ENCODE measurements at places on chromosomes 3 and 15.

GRCh38 chr3:141863491-141863890 is 13.0 kb upstream of the ATP1B3 start:
- DNase-seq, result no peak

GRCh38 chr3:28244491-28244890 is 3.1 kb downstream of the CMC1 start:
- no peak for DNase-seq

DNA sequence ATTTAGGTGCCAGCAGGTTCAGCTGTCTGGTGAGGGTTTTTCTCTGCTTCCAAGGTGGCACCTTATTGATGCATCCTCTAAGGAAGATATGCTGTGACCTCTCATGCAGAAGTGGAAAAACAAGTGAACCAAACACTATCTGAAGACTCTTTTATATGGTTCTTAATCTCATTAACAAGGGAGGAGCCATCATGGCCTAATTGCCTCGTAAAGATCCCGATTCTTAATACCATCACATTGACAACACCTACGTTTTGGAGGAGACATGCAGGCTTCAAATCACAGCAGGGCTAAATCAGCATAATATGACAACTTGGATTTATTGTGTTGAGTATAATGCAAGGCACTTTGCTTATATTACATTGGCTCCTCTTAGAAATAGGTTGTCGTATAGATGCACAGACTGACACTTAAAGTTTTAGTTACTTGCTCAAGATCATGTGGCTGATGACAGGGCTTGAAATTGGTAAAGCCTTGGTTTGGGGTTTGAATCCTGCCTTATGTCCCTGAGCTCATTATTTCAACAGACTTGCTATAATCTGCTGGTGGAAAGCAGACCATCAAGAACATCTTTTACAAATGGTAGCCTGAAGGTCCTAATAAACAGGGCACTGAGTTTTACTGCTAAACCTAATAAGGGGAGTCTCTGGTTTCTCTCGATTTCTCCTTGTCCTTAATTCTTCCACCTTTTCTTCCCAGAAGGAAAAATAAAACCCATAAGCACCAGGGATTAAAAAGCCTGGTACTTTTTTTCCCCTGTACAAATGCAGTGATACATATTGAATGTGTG is 88.2 kb downstream of the PTPRG start:
- no peak for DNase-seq

GRCh38 chr3:153162513-153163392 is 727 bp downstream of the RAP2B start:
- DNase-seq, result no peak

DNA sequence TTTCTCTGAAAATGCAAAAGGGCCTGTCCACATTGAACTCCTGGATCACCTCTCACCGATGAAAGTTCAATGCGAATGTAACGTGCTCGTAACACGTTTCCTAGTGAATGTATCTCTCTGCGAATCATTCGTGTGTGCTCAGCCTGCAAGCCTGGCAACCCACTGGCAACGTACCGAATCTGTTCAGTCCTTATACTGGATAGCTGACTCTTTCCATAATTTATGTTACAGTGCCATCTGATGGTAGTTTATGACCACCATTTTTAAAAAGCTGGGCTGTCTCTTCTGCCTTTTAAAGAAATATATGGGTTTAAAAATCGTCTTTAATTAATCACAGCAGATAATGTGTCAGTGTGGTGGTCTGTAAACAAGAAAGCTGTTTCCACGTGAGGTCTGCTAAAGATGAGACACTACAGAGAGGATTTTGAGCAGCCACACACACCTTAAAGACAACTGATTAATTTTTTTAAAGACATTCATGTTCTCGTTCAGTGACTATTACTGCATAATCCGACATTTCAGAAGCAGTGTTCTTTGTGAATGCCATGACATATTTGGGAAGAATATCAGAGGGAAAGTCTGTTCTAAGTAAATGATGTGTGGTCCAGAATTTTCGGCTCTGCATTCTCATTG is 69.4 kb upstream of the FOXP1 start:
- peak; percentile 21 for DNase-seq

DNA sequence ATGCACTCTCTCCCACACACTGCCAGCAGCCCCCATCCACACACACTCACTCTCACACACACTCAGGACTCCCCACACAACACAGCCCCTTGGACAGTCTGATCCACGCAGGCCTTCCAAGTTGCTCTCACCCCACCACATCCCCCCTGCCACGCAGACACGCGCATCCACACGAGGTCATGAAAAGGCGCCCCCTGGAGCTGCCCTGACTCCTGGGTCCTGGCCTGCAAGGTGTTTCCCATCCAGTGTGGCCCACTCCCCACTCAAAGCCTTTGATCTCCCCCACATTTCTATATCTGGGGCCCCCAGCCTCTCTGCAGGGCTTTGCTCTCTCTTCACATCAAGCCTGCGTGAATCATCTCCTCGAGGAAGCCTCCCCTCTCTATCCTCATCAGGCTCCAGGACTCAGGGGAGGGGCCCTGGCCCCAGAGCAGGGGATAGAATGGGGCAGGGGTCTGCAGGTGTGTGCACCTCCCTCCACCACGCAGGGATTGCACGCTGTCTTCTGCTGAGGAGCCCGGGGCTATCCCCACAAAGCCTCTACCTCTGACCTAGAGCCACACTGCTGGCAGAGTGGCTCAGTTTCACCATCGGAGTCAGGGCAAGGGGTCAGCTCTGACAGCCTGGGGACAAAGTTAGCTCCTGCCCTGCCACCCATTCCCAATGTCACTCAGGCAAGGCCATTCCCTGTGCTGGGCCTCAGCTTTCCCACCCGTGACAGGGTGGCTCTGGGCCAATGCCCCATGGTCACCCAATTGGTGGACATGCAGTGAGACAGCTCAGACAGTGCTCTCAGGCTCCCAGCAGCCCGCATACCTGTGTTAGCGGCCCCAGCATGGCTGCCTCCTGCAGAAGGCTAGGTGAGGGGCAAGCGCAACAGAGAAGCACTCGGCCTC is 6.4 kb downstream of the MYL3 start:
- DNase-seq, result no peak

GRCh38 chr3:151225040-151225975 is 22.3 kb upstream of the GPR171 start:
- no peak for DNase-seq

GRCh38 chr3:13472286-13472685 is 7.8 kb upstream of the HDAC11 start:
- no peak for DNase-seq

DNA sequence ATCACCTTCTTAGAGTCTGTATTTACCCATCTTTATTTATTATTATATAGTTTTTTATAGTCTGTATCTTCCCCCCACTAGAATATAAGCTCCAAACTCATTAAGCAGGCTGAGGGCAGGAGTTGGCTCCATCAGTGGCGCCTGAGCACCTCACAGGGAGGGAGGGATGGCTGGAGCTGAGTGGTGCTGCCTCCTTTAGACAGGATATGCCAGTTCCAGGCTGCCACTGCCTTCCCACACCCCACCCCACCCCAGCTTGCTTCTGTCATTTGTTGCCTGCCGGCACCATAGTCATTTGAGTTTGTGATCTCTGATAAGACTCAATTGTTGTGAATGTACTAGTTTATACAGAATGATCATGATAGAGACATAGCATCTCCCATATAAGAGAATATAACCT is 85.5 kb downstream of the KLHL25 start:
- no peak for DNase-seq

GRCh38 chr15:68252925-68253534 is 23.5 kb upstream of the CLN6 start:
- DNase-seq, result no peak

- DNase-seq, result no peak
Measured at GRCh38 chr3:149243540-149243939, 21.9 kb upstream of the CP start.

DNA sequence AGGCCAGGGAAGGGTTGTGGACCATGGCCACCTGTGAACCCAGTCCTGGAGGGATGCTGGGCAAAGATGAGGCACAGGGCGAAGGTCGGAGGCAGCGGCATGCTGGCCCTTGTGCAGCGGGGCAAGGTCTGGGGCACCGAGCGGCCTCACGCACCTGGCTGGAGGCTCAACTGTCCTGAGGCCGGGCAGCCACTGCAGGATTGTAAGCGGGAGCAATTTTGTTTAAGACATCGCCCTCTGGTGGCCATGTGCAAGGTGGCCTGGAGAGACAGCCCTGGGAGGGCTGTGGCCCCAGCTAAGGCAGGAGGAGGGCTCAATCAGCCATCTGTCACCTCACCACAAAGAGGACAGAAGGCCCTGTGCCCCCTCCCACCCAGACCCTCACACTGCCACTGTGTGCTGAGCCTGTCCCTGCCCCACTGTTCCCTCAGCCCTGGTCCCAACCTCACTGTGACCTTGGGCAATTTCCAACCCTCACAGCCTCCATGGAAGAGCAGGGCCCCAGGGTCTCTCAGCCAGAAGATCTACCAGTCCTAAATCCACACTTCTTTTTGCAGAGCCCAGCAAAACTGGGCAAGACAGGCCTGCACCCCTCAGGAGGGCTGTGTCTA is 46.2 kb downstream of the TPRA1 start:
- peak; percentile 7 for DNase-seq

DNA sequence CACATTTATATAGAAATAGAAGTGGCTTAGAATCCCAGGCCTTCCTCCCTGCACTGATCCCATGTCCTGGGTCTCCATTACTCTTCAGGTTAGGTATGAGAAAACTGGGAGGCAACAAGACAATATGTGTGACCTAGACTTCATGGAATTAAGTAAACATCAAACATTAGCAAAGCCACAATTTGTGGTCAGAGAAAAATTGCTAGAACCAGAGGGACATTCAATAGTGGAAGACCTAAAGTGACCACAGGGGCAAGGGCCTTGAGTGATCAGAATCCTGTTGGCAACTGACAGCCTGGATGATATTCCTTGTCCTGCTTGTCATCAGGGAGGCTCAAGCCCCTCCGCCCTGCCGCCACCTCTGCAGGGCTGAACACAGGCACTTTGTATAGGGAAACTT is 322.8 kb upstream of the CTNNB1 start:
- no peak for DNase-seq

- no peak for DNase-seq
Measured at GRCh38 chr15:78432664-78433063, 5.4 kb upstream of the IREB2 start.

GRCh38 chr3:182973047-182973446 is 7.3 kb downstream of the DCUN1D1 start:
- DNase-seq, result no peak

DNA sequence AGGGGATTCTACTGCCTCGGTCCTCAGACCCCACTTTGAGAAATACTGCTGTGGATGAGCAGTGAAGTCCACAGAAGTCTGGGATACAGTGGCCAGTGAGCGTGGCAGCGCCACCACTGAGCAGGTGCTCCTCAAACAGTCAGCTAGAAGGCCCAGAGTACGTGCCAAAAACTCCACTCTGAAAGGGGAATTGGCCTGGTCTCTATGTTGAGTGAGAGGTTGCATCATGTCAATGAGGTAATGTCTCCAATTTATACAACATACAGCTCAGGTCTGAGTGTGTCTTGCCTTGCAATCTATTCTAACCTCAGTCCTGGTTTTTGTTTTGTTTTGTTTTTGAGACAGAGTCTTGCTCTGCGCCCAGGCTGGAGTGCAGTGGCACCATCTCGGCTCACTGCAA is 53.3 kb upstream of the ETV5 start:
- DNase-seq, result no peak

DNA sequence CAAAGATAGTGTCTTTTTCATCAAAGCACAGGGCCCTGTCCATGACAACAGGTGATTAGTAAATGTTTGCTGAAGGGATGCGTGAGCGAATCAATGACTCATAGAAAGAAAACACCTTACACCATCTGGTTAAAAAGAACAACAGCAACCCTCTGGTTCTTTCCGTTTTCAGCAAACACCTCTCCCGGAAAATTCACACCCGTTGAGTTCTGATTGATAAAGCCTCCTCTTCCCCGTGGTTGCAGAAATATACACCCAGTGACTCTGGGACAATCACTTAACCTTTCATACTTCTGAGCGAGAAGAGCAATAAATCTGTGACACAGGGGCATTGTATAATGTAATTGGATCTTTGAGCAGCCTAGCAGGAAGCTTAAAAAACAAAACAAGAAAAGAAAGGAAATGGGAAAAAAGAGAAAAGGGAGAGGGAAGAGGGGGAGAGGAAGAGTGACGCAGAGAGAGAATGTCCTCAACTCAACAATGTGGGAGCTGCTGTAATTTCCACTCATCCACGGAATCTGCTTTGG is 37.6 kb downstream of the ADAMTS9 start:
- DNase-seq, result no peak

- DNase-seq, result no peak
Measured at GRCh38 chr3:169266351-169266750, 397.2 kb downstream of the MECOM start.

DNA sequence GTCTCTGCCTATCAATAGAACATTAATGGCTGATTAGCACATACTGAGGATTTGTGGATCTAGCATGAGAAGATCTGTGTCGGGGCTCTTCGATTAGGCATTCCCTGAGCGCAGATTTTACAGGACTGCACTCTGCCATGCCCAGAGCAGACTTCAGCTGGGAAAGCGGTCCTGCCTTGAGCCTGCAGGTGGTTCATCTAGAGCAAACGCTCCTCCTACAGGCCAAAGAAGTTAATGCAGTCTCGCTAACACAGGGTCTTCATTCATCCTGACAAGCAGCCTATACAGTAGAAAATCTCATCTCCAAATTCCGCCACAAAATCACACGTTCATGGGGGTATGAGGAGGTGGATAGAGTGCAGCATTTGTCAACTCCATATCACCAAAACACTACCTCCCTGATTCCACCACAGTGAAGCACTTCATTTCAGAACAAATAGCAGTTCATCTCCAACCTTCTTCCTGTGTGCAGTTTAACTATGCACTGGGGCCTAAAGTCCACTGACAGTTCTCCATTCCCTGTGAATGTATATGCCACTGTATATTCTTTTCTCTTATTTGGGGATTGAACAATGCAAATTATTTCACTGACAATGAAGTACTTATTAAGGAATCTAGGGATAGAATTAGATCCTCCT is 405.8 kb downstream of the IGSF11 start:
- DNase-seq, result peak; percentile 4

GRCh38 chr3:196537319-196537984 is 22.3 kb upstream of the SMCO1 start:
- DNase-seq, result no peak

DNA sequence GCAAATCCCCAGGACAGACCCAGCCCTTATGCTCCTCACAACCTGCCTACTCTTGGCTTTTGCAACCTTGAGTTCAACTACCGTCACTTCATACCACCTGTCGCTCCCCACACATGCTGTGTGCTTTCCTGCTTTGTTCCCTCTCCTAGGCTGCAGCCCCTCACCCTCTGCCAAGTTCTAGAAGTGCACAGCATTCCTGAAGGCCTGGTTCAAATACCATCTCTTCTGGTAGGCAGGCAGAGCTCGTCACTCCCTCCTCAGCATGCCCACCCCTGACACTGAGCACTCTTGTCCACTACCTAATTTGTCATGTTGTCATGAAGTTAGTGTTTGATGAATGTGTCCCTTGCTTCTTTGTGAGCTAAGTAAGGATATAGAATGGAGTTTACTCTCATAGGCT is 129.6 kb downstream of the SEMA6D start:
- no peak for DNase-seq

All from AG04449 (cell line).